ENCODE measurements at places on chromosomes 4 and X. TPM values are rescaled to one million over a fixed set of nuclear protein-coding genes. Genes with fewer than 3 reads are reported as not detected.
A peak's percentile ranks its signal among the peaks of the same experiment; 100 is the strongest.

DNA sequence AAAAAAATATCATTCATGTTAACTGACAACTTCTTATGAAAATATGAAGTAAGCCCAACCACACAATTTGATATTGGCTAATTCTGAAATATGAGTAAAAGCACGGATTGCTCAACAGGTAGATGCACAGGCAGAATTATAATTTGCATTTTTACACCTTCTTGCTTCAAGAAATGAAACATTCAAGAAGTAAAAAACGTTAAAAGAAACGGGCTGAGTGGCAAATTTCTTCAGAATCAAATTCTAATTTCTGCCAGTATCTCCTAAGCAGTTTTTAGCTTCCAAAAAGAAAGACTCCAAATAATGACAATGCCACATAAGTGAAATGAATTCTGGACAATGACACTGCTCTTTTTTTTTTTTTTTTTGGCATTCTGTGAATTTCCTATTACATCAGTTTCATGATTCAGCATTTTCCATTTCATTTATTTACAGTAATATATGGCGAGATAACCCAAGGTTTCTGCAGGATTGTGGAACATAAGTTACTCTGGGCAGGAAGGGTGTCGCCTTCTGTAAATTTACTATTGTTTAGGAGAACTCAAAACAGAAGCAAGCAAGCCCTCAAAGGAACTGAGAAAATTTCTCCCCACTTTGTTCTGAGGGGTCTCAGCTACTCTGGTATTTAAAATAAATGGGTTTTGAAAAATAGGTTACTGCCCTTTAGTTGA lies 1.4 kb downstream of the SEL1L3 start:
- H3K27me3 ChIP-seq, result no peaks in the 10 kb centered on the region
- peaks cover 22% of the 10 kb centered on the region for H3K4me1 ChIP-seq
- H3K27ac ChIP-seq, result peak overlapping the region; percentile 76
- H3K36me3 ChIP-seq, result no peaks in the 10 kb centered on the region
- peak overlapping the region; percentile 87 for H3K4me3 ChIP-seq

GRCh38 chr4:109993116-109993515 lies 80.4 kb downstream of the EGF start:
- no peak overlapping the region for H3K27ac ChIP-seq
- DNase-seq, result no peak
- no peak overlapping the region for H3K4me3 ChIP-seq
- no peaks in the 10 kb centered on the region for H3K36me3 ChIP-seq
- peaks cover 30% of the 10 kb centered on the region for H3K4me1 ChIP-seq
- H3K27me3 ChIP-seq, result no peaks in the 10 kb centered on the region

GRCh38 chr4:86452924-86453531 lies 93.2 kb upstream of the MAPK10 start:
- no peak overlapping the region for H3K27ac ChIP-seq
- peaks cover 11% of the 10 kb centered on the region for H3K4me1 ChIP-seq
- no peaks in the 10 kb centered on the region for H3K36me3 ChIP-seq
- no peak overlapping the region for H3K4me3 ChIP-seq

GRCh38 chrX:14497184-14497666 lies 32.1 kb upstream of the GLRA2 start:
- H3K4me1 ChIP-seq, result no peaks in the 10 kb centered on the region
- no peaks in the 10 kb centered on the region for H3K36me3 ChIP-seq
- H3K27ac ChIP-seq, result no peak overlapping the region
- DNase-seq, result no peak

DNA sequence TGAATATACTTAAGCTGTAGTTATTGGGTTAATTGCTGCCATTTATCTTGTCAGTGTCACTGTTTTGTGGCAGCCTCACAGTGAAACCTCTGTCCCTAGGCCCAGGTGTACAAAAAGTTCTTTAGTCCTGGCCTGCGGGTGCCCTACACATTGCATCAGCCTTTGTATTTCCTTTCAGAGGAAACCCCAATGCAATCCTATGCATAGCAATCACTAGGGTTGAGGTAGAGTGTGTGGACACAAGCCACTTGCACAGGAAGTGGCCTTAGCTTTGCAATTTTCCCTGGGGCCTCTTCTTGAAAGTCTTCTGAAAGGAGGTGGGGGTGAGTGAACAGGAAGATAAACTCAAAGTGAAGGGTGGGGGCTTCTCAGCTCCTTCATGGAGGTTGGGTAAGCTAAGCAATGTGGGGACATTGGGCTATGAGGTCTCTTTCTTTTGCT lies 27.8 kb downstream of the VSIG4 start:
- H3K27ac ChIP-seq, result no peak overlapping the region
- DNase-seq, result no peak
- no peaks in the 10 kb centered on the region for H3K4me1 ChIP-seq
- H3K4me3 ChIP-seq, result no peak overlapping the region
- H3K27me3 ChIP-seq, result no peaks in the 10 kb centered on the region

- H3K36me3 ChIP-seq, result no peaks in the 10 kb centered on the region
- H3K27me3 ChIP-seq, result no peaks in the 10 kb centered on the region
- no peak for DNase-seq
Measured at GRCh38 chr4:8405516-8405875, 35.0 kb downstream of the ACOX3 start.

DNA sequence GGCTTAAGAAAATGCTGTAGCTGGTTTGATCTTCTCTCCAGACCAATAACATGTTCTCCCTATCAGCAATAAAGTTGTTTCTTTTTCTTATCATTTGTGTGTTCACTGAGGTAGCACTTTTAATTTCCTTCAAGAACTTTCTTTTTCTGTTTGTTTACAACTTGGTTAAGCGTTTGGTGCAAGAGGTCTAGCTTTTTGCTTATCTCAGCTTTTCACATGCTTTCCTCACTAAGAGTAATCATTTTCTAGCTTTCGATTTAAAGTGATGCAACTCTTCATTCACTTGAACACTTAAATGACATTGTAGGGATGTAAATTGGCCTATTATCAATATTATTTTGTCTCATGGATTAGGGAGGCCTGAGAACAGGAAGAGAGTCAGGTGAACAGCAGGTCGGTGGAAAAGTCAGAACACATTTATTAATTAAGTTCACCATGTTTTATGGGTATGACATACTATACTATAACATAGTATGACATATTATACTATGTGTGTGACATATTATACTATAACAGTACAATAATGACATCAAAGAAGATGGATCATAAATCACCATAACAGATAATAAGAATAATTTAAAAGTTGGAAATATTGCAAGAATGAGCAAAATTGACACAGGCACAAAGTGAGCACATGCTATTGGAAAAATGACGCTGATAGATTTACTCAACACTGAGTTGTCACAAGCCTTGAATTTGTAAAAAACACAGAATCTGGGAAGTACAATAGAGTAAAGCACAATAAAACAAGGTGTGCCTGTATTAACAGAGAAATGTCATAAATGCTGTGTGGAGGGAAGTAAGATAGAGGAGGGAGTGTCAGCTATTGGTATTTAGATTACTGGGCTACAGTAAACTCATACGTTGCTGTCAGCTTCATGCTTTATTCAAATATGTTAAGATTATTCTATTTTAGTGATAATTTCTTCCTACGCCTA lies 218.6 kb upstream of the SLC7A11 start:
- H3K4me1 ChIP-seq, result no peaks in the 10 kb centered on the region
- H3K4me3 ChIP-seq, result no peak overlapping the region
- no peaks in the 10 kb centered on the region for H3K36me3 ChIP-seq
- no peak overlapping the region for H3K27ac ChIP-seq

DNA sequence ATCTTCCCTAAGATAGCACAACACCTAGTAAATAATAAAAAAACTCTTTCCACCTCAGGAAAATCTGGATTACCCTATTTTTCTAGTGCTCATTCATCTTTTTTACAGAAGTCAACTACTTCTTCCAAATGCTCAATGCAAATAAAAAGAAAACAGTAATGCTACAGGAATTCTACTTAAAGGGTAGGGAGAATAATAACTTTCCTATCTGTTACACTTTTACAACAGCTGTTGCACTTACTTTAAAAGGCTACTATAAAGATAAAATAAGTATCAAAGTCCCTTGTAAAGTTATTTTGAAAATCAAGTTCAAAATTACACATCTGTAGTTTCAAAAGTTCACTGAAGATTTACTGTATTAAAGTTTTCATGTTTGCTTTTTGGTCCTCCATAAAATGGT lies 37.6 kb downstream of the THOC2 start:
- no peaks in the 10 kb centered on the region for H3K36me3 ChIP-seq
- no peak for DNase-seq
- H3K27ac ChIP-seq, result no peak overlapping the region
- H3K4me1 ChIP-seq, result no peaks in the 10 kb centered on the region
- no peak overlapping the region for H3K4me3 ChIP-seq
- no peaks in the 10 kb centered on the region for H3K27me3 ChIP-seq

- DNase-seq, result peak; percentile 12
- no peak overlapping the region for H3K4me3 ChIP-seq
- no peaks in the 10 kb centered on the region for H3K4me1 ChIP-seq
- H3K36me3 ChIP-seq, result no peaks in the 10 kb centered on the region
- no peak overlapping the region for H3K27ac ChIP-seq
Measured at GRCh38 chr4:92636038-92636806, 332.5 kb downstream of the GRID2 start.

DNA sequence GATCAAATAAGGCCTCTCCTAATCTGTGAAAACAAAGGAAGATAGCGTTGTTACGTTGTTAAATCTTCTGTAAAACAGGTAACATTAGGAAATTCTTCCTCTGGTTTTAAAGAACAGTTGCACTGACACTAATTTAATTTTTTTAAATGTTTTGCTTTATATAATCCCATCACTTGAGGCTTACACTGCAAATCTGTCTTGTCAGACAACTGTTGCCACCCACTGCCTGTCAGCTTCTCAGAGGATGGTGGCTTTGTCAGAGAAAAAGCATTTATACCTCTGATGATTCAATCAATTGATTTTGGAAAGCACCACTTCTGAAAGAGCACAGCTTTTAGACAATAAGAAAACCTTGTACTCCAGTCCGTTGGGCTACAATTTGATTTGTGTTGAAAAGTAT lies 799.1 kb downstream of the FSTL5 start:
- no peaks in the 10 kb centered on the region for H3K4me1 ChIP-seq
- H3K4me3 ChIP-seq, result no peak overlapping the region
- no peaks in the 10 kb centered on the region for H3K36me3 ChIP-seq
- H3K27me3 ChIP-seq, result no peaks in the 10 kb centered on the region
- DNase-seq, result no peak

- no peaks in the 10 kb centered on the region for H3K27me3 ChIP-seq
- H3K27ac ChIP-seq, result no peak overlapping the region
- H3K4me1 ChIP-seq, result peaks cover 5% of the 10 kb centered on the region
Measured at GRCh38 chrX:138945219-138945618, 233.7 kb upstream of the FGF13 start.

GRCh38 chr4:9867751-9868425 lies 86.5 kb downstream of the DRD5 start:
- no peaks in the 10 kb centered on the region for H3K4me1 ChIP-seq
- DNase-seq, result no peak
- no peaks in the 10 kb centered on the region for H3K36me3 ChIP-seq
- no peak overlapping the region for H3K27ac ChIP-seq
- H3K4me3 ChIP-seq, result no peak overlapping the region
- H3K27me3 ChIP-seq, result no peaks in the 10 kb centered on the region

DNA sequence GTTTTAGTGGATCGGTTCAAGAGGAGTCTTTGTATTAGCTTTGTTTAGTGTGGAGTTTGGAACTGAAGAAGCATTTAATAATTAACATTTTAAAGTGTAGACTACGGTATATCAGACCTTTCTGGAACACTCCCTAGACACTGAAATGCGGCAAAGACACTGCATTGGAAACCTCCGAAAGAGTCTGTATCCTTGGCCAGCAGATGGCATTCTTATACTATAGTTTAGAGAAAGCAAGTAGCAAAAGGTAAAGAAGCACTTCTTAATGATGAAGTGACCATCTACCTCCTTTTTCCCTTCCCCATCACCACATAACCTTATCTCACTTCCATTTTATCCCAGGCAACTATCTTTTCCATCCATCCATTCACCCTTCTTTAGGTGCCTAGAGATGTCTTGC lies 7.6 kb downstream of the FABP2 start:
- H3K27ac ChIP-seq, result no peak overlapping the region
- no peaks in the 10 kb centered on the region for H3K27me3 ChIP-seq
- peak; percentile 53 for DNase-seq

GRCh38 chr4:5112333-5113095 lies 61.2 kb downstream of the STK32B start:
- no peak for DNase-seq
- no peaks in the 10 kb centered on the region for H3K27me3 ChIP-seq
- H3K4me3 ChIP-seq, result no peak overlapping the region
- no peak overlapping the region for H3K27ac ChIP-seq
- peaks cover 8% of the 10 kb centered on the region for H3K4me1 ChIP-seq
- no peaks in the 10 kb centered on the region for H3K36me3 ChIP-seq

DNA sequence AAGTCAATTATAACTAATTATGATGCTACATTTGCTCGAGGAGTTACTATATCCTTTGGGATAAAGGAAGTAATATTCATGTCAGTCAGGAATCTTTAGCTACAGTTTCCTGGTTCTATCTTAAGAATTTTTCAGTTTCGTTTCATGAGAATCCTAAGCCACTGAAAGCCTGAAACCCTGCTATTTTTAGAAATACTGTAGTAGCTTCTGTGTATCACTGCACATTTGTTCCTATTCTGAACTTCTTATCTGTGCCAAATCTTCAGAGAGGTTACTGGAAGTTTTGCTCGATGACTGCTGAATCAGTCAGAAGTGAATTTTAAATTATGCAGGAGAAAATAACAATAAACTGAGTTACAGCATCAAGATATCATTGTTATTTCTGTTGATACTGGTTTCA lies 249.2 kb downstream of the TENM3 start:
- DNase-seq, result peak; percentile 4
- H3K36me3 ChIP-seq, result no peaks in the 10 kb centered on the region
- no peaks in the 10 kb centered on the region for H3K4me1 ChIP-seq
- H3K27ac ChIP-seq, result no peak overlapping the region
- H3K27me3 ChIP-seq, result no peaks in the 10 kb centered on the region

DNA sequence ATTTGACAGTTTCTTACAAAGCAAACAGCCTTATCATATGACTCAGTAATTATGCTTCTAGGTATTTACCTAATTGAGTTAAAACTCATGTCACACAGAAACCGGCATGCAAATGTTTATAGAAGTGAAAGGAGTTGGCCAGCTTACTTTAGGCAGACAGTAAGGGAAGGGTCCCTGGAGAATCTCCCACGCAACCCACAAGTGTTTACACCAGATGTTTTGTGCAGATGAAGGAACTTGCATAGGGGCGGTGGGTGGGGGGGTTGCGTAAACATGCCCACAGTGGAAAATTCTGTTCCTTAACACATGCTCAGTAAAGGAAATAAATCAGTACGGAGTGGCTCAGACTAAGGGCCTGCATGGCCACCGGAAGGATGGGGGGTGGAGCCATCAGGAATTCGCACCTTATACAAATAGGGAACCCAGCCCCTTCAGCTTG lies 330.5 kb upstream of the AADAT start:
- H3K27me3 ChIP-seq, result no peaks in the 10 kb centered on the region
- no peak for DNase-seq
- no peaks in the 10 kb centered on the region for H3K4me1 ChIP-seq

GRCh38 chrX:47619486-47620302 lies at the start of gene SYN1:
TSS of gene SYN1 (minus strand) at chrX:47619857. CDS start at chrX:47619728, 129 bp downstream.
- DNase-seq, result peak; percentile 87
- H3K27ac ChIP-seq, result no peak within 1 kb of the TSS
- no peaks in the 10 kb centered on the region for H3K27me3 ChIP-seq
- peak within 1 kb of the TSS; percentile 35 for H3K4me3 ChIP-seq

Gene XAGE2
- total RNA-seq, result not detected

Gene TRAM1L1
- 4.5 TPM for total RNA-seq

Gene PRAF2
- 24.3 TPM for total RNA-seq

Gene HERC5
- total RNA-seq, result 0.54 TPM

Gene TEX13D
- total RNA-seq, result 0.47 TPM

Gene PDGFRA
- 0.66 TPM for total RNA-seq

Gene RASSF6
- not detected for total RNA-seq

Gene ZNF185
- 2.2 TPM for total RNA-seq

Gene TCEAL9
- total RNA-seq, result 48.6 TPM

Gene TMPRSS11A
- not detected for total RNA-seq

Gene XKRX
- not detected for total RNA-seq

All from A673 (cell line).